ENCODE measurements at places on chromosomes 12 and 14.

GRCh38 chr14:77086017-77086727 lies 11.9 kb upstream of the CIPC start:
- no peak for DNase-seq

DNA sequence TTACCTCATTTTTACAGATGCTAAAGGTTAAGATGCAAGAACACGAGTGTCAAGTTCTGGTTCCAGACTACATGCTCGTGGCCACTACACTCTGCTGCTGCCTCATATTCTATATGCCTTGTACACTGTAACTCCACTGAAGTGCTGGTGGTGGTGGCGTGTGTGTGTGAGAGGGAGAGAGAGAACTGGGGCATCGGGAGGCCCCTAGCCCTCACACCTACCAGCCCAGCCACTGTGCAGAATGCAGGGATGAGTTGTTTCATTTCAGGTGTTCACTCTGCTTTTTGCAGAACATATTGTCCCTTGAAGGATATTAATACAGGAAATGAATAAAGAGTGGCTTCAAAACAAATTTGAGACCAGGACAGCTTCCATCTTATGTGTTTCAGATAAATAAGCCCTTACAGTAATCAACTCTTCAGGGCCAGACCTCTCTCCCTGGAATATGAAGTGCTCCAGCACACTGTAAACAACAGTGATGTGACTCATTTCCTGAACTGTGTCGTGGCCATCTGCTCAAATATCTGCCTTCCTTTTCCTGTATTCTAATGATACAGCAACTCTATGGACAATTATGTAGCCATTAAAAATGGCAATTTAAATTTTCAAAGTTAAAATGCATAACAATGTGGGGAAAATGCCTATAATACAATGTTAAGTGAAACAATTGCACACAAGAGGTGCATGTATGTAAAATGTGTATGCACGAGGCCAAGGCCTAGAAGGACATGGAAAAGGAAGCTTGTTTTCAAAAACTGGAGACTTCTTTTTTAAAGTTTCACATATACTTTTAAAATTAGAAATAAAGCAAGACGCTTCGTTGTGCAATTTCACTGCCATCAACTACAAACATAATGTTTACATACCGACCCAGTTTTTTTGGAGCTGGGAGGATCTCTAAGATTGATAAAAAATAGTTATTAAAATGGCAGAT lies 215.4 kb downstream of the PELI2 start:
- DNase-seq = no peak

DNA sequence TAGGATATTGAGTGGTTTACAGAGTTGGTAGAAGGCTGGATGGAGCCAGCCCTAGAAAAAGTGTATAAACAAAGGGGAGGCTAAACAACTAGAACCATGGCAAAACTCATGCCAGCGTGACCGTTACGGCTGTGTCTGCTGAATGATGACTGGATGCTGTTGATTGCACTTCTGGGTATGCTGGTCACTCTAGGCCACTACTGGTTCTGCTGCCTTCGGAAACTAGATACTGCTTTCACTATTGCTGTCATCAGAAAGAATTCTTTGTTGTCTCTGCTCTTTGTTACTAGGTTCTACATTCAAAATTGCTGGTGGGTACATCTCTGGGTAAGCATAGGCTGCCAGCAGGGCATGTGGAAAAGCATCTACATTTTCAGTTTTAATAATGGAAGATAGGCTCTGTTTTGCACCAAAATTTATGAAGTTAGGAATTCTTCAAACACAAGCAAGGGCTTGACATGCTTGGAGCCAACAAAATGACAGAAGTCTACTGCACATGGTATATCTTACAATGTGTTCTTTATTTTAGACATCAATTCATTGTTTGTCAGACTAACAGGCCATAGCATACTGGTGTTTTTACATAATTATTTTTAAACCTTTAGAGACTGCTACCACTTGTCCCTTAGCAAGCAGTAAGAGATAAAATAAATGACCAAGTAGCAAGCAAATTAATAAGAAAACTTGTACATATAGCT lies 15.4 kb downstream of the MON2 start:
- no peak for DNase-seq

DNA sequence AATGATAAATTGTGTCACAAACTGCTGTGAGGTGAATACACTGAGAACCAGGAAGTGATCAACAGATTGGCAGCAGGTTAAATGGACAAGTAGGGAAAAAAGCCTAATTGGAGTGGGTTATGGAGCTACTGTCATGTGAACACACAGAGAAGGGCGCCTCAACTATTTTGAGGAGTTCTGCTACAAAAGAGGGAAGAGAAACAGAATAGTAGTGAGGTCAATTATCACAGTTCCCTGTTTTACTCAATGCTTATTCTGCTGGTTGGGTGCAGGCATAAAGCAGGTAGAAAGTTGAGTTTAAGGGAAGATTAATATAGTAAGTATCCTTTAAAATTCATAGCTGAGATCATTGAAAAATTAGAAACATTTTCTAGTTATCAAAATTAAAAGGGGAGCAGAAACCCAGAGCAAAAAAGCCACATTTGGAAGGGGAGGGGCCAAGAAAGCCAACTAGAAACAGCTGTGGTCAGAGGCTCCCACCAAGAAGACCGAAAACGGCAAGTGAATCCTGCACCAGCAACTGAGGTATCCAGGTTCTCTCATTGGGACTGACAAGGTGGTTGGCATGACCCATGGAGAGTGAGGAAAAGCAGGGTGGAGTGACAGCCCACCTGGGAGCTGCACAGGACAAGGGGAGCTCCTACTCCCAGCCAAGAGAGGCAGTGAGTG lies 105.7 kb downstream of the ZC3H14 start:
- no peak for DNase-seq

GRCh38 chr14:74667758-74668157 lies 45.1 kb downstream of the AREL1 start:
- no peak for DNase-seq

GRCh38 chr12:17371491-17372215 lies 718.3 kb downstream of the RERGL start:
- no peak for DNase-seq

- no peak for DNase-seq
These were observed 233.6 kb downstream of the KTN1 start for GRCh38 chr14:55813630-55814029.

- DNase-seq = no peak
These were observed 24.5 kb downstream of the PCNX4 start for GRCh38 chr14:60116181-60116580.

GRCh38 chr14:92451245-92451644 lies 62.3 kb upstream of the RIN3 start:
- no peak for DNase-seq

GRCh38 chr14:21233457-21234076 lies 35.7 kb downstream of the HNRNPC start:
- no peak for DNase-seq

GRCh38 chr12:9977916-9978315 lies 6.7 kb downstream of the CLEC12A start:
- no peak for DNase-seq

- DNase-seq = no peak
These were observed 66.9 kb upstream of the CLMN start for GRCh38 chr14:95386536-95387095.

DNA sequence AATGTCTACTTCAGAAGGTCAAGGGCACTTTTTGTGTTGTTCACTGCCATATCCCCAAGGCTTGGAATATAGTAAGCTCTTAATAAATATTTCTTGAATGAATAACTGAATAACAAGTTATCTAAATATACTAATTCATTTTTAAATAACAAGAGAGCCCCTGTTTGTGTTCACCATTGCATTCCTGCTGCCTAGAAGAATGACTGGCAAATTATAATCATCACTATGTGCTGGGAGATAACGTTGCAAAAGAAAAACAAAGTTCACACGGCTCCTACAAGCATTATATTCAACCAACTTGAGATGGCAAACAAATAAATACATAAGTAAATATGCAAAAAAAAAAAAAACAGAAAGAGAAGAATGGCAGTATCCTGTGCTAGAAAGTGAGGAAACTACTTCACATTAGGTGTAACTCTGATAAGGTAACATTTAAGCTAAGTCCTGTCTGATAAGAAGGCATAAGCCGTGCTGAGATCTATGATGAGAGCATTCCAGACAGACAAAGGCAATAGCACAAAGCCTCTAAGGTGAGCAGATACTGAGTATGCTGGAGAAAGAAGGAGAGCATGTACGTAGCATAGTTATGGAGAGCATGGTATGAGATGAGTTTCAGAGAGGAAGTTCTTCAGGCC lies 9.2 kb upstream of the TSPAN8 start:
- DNase-seq = no peak

- DNase-seq = no peak
These were observed 53.7 kb upstream of the PLEKHA5 start for GRCh38 chr12:19075711-19076340.

- no peak for DNase-seq
These were observed 1087.4 kb upstream of the FLRT2 start for GRCh38 chr14:84442521-84442920.

- no peak for DNase-seq
These were observed 226.0 kb downstream of the SNAPC1 start for GRCh38 chr14:61988240-61988639.

DNA sequence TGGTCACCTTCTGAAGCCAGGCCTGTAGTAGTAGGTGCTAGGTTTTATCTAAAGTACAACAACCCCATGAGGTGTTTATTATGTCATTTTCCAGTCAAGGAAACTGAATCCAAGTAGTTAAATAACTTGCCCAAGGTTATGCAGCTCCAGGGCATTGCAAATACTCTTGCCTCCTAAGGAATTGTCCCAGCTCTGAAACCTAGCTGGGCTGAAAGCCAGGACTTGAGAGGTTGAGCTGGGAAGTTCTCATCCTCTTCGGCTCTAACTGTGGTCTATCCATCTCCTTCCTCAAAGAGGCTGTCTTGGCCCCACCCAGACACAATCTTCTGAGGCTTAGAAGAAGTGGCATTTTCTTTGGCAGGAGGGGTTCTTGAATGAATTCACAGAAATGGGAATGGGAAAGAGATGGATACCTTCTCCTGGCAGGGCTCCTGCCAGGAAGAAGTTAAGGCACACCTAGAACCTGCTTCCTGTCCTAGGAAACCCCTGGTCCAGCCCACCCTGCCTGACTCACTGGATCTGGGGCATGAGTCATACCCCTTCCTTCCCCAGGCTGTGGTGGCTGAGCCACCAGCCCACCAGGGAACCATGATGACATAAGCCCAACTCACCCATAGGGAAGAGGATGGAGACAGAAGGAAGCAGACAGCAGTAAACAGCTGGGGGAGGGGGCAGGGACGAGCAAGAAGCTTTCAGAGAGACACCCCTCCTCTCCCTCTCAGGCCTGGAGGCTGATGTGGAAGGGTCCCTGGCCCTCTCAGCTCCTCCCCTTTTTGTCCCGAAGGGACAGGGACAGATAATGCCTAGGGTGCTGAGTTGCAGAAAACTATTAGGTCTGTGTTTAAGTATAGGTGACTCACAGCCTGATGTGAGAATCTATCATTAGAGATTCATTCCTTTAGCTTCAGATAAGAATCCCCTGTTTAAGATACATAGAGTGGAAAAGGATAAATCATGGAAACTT lies 2.1 kb upstream of the PLEK2 start:
- no peak for DNase-seq

DNA sequence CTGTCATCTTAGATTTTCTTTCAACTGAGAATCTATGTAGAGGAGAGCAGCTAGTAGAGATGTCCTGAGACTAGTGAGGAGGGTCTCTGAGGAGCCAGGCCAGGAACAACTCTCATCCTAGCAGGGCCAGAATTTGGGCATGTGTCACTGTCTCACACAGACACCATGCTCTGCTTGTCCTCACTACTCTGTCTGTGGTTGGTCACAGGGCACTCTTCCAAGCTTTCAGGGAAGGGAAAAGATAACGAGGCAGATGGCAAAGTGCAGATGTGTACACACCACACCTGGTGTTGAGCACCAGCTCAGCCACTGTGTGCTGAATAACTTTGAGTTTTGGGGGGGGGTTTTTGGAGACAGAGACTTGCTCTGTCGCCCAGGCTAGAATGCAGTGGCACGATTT lies 2.5 kb downstream of the SSPN start:
- DNase-seq = no peak

DNA sequence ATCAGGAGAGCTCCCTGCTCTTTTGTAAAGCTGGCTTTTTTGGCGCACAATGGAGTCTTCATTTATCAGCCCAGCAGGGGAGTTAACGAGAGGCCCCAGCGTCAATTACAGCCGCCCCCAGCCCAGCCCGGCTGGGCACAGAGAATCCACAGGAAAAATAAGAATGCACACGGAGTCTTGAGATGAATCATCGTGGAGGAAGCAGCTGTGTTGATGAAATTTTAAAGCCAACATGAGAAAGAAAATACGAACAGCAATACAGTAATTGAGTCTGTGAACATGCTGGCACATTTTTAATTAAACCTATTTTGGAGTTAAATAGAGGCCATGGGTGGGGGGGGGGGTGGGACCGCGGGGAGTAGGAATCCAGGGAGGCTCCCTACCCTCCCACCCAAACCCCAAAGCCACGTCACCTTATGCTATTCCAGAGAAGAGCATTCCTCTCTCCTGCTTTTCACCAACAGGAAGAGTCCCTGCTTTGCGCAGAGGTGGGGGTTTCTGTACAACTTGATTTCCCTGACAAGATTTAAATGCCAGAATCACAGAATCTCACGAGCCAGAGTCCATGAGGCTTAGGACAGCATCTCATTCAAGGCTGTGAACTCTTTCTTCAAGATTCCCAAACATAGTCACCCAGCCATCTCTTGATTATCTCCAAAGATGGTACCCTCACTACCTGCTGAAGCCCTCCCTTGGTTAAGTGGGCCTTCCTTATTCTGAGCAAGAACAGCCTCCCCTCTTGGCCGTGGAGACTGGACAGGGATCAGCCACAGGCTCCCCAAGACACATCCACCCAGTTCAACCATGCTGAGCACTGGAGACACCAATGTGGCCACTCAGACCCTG lies 50.3 kb downstream of the CCNK start:
- no peak for DNase-seq

DNA sequence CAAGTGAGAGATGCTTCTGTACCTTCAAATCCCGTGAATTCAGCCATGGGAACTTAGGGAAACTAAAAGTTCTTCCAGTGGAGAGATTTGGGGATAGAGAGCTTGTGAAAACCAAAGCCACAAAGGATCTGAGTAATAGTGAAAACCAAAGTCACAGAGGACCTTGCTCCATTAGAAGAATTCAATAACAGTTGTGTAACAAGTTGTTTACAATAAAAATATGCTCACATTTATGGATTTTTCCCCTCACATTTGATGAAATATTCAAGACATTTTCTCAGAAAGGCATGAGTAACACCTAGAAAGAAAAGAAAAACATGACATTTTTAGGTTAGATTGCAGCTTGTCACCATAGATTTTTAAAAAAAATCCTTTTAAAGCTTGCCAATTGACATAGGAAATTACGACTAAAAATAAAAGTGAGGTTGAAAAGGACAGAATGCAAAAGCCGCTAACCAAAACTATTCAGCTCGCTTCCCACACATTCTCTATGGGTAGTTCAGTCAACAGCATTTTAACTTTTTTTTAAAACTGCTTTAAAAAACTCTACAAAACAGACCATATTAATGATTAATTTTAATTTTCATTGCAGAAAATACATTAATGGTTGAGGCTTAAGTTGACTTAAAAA lies 113.2 kb downstream of the CAND1 start:
- no peak for DNase-seq

GRCh38 chr12:61095111-61095510 lies 1165.1 kb upstream of the USP15 start:
- no peak for DNase-seq

Measured in cortex of kidney (tissue), 1 donor.